ENCODE measurements at places on chromosomes 7 and 10. TPM values are rescaled to one million over a fixed set of nuclear protein-coding genes. Genes with fewer than 3 reads are reported as not detected.

Gene SPDYE8
- total RNA-seq = not detected

GRCh38 chr10:46033602-46034011, 3.2 kb upstream of the NCOA4 start:
- peak; percentile 67 for DNase-seq

DNA sequence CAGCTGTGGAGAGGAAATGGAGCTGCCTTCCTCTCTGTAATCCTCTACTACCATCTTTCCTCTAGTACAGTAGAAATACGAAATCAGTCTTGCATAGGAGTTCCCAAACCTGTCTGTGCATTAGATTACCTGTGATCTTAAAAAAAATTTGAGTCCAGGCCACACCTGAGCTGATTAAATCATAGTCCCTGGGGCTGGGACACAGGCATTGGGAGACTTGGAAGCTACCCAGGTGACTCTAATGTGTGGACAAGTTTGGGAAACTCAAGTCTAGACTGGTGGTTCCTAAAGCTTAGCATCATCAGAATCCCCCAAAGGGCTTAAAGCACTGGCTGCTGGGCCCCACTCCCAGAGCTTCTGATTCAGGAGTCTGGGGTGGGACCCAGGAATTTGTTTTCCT, 152.7 kb upstream of the GLI3 start:
- no peak for DNase-seq

Gene AGBL3
- 0.81 TPM for total RNA-seq

Measured in Caki2 (cell line).